Activated T-cell treated with anti-CD3 and anti-CD28 coated beads, Interleukin-2, amount 50 U/mL, for 48 hours (primary cell): ENCODE measurements at places on chromosomes 7 and 10.

DNA sequence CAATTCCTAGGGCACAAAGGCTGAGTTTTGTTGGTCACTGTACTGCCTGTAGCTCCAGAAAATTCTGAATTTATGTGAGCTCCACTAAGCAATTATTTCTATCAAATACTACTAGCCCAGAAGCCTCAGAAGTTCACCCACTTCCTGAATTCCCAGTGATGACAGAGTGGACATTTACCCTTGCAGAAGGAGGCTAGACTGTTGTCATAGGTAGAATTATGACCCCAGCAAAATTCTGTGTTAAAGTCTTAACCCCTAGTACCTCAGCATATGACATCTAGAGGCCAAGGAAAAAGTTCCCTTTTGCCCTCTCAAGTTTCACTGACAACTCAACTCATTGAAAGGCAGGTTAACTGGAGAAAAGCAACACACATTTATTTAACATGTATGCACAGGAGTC lies 78.7 kb upstream of the KMT2E start:
- no peak for DNase-seq

GRCh38 chr7:74256491-74257408 lies 2.6 kb upstream of the RFC2 start:
- no peak for DNase-seq

- no peak for DNase-seq
Measured at GRCh38 chr7:76356823-76357222, 2.0 kb downstream of the YWHAG start.

GRCh38 chr10:27542812-27543211 lies 38.7 kb downstream of the RAB18 start:
- no peak for DNase-seq

DNA sequence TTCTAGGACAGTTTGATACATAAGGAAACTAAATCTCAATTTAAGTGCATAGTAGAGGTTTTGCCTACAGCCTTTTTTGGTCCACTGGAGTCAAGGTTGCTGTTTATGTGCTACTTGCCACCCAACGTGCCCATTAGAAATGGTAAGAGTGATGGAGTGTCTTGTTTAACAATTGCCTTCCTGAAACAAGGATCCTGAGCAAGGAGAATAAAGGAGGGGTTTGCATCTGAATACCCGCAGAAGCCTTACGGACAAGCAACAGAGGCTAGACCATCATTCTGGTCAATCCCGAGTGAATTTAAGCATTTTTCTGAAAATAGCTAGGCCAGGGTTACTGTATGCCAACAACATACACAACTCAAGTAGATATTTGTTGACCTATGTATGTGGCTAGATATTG lies 63.6 kb downstream of the MARCHF5 start:
- DNase-seq, result no peak

GRCh38 chr10:61785473-61786105 lies 115.9 kb upstream of the ARID5B start:
- no peak for DNase-seq

GRCh38 chr10:7558036-7558435 lies 108.7 kb downstream of the ITIH5 start:
- DNase-seq, result no peak

DNA sequence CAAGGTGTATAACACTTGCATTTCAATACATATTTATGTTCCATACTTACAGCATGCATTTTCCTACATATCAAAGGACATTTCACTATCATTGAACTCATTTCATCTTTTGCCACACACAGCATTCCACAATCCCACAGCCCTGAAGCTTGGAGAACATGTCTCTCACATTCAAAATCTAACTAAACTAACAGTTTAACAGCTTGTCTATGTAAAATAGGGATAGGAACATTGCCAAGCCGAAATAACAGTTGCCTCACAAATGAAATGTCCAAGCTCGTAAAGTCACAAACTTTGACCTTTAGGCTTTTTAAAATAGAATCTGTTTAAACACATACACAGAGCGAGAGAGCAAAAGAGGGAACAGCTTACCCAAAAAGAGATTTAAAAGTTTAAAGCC lies 65.3 kb downstream of the HGF start:
- no peak for DNase-seq

GRCh38 chr10:91879515-91880170 lies 29.6 kb downstream of the FGFBP3 start:
- DNase-seq, result no peak

DNA sequence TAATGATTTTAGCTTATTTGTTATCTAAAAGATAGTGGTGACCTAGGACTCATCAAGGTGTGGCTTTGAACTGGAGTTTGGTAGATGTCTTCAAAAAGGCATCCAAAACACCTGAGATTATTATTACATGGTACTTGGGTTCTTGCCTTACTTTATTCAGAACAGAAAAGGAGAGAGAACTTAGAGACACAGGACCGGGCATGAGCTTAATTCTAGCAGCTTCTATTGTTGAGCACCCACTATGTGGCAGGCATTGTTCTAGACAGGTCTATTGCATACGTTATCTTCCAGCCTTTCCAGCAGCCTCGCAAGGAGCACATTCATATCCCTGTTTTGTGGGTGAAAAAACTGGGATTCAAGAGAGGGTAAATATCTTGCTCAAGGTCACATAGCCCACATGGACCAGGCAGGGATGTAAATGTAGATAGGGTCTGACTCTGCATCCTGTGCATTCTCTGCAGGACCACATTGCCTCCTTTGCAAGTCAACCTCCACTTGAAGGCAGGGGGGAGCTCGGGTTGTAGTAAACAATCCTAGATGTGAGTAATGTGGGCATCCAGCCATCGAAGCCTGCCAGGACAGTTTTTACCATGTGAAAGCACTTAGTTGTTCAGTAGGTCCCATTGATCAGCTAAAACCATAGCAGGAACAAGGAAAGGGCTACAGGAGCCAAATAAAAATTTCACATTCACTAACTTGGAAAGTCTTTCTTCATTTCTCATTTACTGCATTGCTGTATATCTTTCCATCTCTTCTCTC lies 551.4 kb downstream of the LRMDA start:
- no peak for DNase-seq

DNA sequence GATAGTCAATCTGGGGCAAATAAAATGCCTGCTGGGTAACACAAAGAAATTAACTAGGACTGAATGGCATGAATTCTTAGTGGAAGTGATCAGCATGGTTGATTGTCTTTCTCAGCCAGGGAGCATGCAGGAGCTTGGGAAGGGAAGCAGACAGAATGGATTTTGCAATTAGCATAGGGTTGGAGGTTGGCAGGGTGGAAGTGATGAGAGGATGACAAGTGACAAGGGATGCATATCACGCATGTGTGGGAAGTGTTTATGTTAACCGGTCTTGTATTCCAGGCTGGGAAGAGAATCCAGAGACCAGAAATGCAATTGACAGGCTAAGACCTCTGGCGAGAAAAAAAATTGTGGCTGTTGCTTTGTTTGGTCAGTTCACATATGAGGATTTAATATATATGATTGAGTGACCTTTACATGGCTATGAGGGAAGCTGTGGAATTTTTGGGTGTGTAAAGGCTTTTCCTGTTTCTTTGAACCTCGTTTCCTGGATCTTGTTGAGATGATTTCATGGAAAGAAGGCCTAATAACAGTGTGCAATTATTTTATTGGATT lies 8.3 kb downstream of the MDFIC start:
- no peak for DNase-seq

DNA sequence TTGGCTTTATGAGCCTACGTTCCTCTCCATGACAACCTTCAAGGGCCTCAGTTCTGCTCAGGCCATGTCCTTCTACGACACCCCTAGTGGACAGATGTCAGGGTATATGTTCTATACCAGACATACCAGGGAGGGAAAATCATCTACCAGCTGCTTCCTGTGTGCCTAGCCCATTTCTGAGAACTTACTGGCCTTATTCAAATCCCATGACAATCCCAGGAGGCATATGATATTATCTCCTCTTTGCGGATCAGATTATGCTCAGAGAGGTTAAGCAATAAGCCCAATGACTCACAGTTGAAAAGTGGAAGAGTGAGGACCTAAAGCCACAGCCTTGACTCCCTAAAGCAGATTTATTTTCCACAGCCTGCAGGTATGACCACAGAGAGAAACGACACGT lies 139.3 kb downstream of the GLI3 start:
- no peak for DNase-seq

GRCh38 chr7:11331128-11332102 lies 357.7 kb downstream of the PHF14 start:
- no peak for DNase-seq

DNA sequence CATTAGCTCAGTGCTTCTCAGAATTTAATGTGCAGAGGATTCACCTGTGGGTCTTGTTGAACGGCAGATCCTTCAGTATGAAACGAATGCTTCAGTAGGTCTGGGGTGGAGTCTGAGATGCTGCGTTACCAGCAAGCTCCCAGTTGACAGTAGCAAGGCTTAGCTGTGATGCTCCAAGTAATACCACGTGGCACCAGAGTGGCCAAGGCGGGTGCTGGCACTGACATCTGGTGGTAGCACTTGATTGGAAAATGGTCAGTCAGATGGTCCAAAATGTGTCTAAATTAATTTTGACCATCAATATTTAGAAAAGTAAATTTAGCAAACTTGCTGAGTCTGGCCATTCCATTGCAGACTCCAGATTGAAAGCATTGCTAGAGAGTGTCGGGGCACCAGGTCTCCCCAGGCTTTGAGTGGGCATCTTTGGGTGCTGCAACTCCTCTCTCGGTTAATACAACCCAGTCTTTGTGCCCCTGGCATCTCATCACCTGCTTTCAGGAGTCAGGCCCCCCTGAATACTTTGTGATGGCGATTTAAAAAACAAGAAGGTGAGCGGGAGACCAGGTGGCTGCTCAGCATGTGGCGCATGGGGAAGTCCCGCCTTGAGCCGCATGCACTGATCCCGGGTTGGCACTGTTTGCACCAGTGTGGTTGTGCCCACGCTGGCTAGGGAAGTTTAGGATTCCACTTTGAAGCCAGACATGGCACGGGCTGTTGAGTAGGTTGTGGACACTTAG lies 130.1 kb downstream of the NT5C2 start:
- DNase-seq, result no peak
